ENCODE measurements at places on chromosomes 5 and 9.

DNA sequence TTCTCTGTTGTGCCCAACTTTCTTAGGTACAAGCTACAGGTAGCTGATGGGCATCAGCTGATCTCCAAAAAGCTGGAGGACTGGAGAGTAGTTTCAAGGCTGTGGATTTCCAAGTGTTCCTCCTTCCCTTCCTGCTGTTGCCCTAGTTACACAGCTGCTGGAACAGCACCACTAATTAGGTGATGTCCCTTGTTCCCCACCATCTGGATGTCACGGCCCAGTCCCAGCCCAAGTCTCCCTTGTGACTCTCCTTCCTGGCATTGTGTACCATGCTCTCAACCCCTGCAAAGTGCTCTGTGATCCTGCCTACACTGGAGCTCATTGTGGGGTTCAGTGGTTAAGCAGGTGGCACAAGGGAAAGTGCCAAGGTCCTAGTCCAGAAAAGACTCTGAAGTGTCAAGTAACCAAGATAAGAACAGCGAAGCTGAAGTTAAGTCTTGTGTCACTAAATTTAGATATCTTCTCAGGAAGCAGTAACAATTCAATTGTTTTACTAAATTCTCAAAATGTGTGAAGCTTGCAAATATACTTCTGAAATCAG lies 604.5 kb downstream of the ISL1 start:
- no peak for DNase-seq

DNA sequence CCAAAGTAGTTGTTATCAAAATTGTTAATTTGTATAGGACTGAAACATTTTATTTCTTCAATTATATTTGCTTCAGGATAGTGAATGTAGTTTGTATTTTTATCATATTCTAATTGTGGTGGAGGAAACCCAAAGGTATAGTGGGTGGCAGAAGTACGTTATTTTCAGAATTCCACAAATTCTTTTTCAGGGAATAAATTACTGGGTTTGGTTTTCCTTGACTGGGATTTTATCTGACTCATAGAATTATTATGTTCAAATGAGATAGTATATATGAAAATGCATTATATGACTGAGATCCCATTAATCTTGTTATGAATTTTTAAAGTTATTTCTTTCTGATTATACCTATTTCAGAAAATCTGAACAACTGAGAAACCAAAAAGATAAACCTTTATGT lies 73.7 kb downstream of the VPS13A start:
- no peak for DNase-seq

DNA sequence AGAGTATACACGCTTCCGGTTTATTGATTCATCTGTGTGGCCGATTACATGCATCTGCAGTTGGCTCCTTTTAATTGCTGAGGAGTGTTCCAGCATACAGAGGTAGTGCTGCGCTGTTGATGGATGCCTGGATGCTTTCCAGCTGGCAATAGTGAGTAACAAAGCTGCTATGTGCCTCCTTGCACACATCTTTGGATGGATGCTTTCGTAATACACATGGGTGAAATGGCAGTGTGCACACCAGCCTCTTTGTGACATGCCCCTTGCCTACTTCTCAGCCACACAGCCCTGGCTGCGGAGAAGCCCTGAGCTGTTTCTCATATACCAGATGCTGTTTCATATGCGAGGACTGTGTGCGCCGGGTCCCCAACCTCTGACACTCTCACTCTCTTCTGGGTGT lies 151.0 kb downstream of the GADD45G start:
- no peak for DNase-seq

DNA sequence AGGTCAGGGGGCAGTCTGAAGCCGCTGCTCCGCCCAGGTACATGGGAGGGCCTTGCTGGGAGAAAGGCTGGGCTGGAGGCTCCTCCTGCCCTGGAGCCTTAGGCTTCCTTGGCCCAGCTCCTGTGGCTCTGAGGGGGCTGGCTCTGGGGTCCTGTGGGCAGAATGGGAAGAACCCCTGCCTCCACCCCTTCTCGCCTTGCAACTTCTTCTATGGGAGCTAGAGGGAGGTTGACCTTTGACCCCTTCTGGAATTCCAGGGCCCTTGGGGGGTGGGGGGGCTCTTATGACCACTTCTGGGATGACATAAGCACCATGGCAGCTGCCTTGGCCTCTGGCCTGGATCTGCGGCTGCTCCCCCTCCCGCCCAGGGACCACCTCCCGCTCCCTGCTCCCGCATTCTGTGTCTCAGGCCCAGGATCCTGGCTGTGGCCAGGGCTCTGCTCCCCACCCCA lies 32.2 kb downstream of the IER5L start:
- DNase-seq, result no peak

DNA sequence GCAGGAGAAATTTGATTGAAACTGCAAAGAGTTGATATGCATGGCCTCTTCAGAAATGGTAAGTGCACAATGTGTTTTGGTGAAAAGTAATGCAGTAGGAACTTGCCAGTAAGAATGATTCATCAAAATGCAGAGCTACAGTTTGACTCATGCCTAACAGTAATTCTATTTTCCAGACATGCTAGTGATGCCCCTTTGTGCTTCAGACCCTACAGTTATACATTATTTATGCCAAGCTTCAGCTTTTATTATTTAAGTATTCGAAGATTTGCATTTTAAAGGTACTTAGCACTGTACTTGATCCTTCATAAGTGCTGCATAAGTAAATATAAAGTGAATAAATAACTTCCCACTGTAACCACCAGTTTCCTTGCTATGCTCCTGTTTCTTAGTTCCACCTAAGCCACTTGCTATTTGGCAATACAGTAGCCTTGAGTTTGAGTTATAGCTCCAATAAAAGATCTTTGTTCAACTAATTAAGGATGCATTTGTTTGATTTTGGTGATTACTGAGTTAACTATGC lies 3.6 kb upstream of the SPATA31E1 start:
- DNase-seq, result no peak

- no peak for DNase-seq
Measured at GRCh38 chr5:178335302-178336030, 102.9 kb upstream of the PHYKPL start.

- DNase-seq, result peak; percentile 33
Measured at GRCh38 chr9:37902796-37903646, 906 bp downstream of the SLC25A51 start.

GRCh38 chr5:78482948-78483347 lies 122.5 kb downstream of the SCAMP1 start:
- no peak for DNase-seq

- DNase-seq, result no peak
Measured at GRCh38 chr5:168833936-168834335, 254.8 kb upstream of the PANK3 start.

GRCh38 chr5:1304033-1304432 lies 9.2 kb upstream of the TERT start:
- DNase-seq, result no peak

DNA sequence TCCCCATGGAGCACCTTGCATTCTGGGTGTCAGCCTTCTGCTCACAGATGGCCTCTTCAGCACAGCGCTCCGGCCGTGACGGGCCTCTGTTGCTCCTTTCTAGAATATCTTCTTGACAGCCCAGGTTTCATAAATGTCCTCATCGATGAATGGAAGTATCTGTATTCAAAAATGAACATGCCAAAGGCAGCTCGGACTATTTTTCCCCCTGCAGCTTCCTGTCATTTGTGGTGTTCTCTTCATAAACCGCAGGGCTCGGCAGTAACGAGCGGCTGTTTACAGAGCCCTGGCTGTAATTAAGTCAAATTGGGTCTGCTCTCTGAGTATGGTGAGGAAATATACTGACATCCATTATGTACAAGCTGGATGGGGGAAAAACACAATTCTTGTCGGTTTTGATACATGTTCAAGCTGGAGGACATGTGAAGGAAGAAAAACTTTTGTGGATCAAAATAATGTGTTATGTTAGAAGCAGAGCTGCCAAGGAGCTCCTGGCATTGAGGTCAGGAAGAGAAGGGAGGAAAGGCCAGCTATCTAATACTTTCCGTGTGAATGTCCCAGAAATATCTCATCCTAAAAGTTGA lies 154.1 kb upstream of the CD180 start:
- no peak for DNase-seq

DNA sequence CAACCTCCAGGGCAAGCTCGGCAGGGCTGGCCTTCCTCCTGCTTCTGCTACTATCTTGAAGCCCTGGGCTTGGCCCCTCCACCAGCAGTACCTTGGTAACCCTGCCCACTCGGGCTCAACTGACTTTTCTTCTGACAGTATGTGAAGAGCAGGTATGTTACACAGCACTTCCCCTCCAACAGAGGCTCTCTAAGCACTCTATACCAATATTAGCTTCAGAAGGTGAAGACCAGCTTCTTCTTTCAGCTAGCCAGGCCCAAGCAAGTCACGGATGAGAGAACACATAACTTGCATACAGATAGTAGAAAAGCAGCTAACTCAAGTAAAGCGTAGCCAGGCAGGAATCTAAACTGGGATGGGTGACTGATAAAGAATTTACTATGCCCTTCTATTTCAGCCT lies 64.3 kb downstream of the FEM1C start:
- DNase-seq, result no peak

- no peak for DNase-seq
Measured at GRCh38 chr9:29160763-29161353, 1587.6 kb upstream of the C9orf72 start.

DNA sequence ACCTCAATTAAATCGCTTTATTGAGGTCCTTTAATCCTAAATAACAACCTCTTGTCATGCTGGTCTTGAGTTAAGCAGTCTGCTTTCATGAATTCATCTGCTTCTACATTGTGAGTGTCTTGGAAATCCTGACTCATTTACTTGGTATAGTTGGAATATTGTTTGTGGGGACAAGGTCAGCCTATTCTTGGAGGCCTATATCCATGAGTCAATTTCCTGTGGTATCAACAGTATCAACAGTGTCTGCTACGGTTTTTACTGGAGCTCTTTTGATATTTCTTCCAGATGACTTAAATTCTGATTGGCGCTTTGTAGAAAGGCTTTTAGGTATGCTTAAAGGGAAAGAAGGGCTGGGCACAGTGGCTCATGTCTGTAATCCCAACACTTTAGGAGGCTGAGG lies 71.2 kb upstream of the PARP8 start:
- DNase-seq, result no peak

GRCh38 chr5:180142824-180143610 lies 66.0 kb downstream of the RASGEF1C start:
- DNase-seq, result no peak

GRCh38 chr9:127629468-127630081 lies 17.5 kb downstream of the STXBP1 start:
- DNase-seq, result no peak

DNA sequence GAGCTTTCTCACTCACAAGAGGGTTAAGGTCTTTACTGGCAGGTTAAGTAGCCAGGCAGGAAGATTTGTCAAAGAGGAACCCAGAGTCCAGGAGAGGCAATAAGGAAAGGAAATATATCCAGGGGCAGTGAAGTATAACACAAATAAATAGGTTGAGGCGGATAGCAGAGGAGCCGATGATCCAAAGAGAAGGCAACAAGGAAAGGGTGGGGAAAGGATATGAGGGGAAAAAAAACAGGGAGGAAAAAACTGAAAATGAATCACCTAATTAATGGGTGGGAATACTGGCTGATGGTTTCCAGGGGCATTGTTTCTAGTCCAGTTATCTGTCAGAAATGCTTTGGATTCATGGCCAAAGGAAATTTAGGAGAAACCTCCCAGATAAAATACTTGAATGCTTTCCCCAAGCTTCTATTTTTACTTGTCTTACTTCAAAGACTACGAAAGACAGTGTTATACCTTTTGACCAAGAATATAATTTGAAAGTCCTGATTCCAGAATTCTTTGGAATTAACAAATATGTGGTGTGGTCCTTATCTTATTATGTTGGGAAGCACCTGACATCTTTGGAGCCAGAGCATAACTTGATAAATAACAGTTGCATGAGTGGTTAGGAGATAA lies 146.5 kb downstream of the AOPEP start:
- no peak for DNase-seq

- no peak for DNase-seq
Measured at GRCh38 chr9:35790385-35791296, 750 bp upstream of the NPR2 start.

- peak; percentile 19 for DNase-seq
Measured at GRCh38 chr9:28774433-28775235, 1201.4 kb upstream of the C9orf72 start.

DNA sequence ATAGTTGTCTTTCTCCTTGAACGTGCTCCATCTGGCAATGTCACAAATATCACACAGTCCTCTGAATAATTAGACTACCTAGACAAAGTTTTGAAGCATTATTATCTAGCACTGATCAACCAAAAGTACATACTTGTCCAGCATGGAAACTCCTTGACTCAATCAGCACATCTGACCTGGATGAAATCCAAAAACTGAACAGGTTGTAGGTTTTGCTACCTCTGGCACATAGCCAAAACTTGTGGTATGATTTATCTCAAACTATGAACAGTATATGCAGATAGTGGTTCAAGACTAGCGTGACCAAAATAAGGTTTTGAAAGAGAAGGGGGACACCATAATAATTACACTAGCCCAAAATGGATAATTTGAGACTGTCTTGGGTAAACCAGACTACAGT lies 158.1 kb downstream of the ARRDC3 start:
- DNase-seq, result no peak

DNA sequence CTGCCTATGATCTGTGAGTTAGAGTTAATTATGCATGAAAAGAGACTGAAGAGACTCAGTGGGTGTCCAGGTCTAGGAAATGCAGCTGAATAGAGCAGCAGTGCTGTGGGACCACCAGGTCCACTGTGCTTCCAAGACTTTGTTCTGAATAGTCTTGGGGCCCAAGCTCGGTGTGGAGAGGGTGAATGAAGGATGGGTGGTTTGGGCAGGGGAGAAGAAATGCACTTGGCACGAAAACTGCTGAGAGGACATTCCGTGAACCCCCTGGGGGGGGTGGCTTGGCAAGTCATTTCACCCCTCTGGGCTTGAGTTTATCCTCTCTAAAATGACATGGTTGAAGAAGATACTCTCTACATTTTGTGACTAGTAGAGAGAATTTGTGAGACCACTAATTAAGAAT lies 36.0 kb upstream of the GOLPH3 start:
- no peak for DNase-seq

- no peak for DNase-seq
Measured at GRCh38 chr5:171080186-171080938, 218.5 kb downstream of the RANBP17 start.

- no peak for DNase-seq
Measured at GRCh38 chr9:118563677-118564076, 805.6 kb downstream of the BRINP1 start.

DNA sequence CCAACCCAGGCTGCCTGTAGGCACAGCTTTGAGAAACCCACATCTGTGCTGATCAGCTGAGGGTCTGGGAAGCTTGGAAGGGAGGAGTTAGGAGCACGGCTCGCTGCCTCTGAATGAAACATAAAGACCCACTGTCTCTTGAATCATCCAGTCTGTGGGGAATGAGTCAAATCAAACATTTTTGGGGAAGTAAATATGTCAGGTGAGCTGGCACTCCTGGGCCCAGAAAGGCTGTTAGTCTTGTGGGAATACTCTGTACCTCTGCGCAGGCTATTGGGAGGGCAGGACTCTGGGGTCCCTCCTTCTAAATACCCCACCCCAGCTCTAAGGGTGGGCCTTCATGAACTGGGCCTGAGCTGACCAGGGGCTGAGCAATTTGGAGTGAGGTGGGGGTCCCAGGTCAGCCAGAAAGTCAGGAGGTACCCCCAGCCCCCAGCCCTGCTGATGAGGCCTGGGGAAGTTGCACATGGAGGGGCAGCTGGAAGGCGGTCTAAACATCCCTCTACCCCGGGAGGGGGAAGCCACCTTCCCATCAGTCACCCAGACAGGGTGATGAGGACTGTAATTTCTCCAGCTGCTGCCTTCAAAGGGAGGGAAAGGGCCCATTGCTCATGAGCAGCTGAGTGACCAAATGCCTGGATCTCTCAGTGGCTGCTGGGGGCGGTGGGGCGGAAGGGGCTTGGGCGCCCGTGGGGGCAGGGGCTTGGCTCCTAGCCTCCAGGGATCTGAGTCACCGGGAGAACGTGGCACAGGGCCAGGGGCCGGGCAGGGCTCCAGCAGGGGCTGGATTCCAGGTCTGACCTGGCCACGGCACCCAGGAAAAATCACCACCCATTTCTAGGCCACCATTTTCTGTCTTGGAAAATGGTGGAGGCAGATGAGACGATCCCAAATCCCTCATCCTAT lies 10.8 kb downstream of the FIBCD1 start:
- DNase-seq, result no peak
